Fibroblast of skin of abdomen (primary cell): ENCODE measurements at places on chromosomes 3 and 15.
A peak's percentile ranks its signal among the peaks of the same experiment; 100 is the strongest.

GRCh38 chr3:121663171-121663847 lies 2.6 kb upstream of the HCLS1 start:
- no peak for DNase-seq

DNA sequence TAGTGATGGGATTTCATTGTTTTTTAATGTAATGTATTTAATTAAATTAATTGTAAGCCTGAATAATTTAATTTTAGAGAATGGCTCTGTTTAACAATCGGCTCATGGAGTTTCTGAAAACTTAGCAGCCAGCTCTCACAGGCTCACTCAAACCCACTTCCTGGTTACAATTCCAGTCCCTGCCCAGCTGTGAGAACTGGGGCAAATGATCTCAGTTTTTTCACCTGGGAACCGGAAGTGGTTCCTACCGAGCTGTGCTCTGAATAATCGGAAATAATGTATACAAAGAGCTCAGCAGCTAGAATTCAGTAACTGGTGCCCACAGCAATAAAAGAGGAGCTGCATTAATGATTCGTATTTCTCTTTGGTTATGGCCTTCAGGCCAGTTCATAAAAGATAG lies 244.3 kb upstream of the MCTP2 start:
- DNase-seq = no peak

DNA sequence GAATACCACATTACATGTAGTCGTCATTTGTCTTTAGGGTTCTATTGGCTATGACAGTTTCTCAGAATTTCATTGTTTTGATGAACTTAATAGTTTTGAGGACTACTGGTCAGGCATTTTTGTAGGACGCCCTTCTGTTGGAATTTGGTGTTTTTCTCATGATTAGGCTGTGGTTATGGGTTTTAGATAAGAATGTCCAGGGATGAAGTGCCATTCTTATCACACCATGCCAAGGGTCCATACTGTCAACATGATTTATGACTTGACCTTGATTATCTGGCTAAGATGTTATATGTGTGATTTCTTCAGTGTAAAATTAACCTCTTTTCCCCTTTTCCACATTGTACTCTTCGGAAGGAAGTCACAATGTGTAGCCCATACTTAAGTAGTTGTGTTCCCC lies 135.3 kb downstream of the DIPK2A start:
- no peak for DNase-seq

- no peak for DNase-seq
These were observed 23.5 kb upstream of the CA12 start for GRCh38 chr15:63405159-63405558.

DNA sequence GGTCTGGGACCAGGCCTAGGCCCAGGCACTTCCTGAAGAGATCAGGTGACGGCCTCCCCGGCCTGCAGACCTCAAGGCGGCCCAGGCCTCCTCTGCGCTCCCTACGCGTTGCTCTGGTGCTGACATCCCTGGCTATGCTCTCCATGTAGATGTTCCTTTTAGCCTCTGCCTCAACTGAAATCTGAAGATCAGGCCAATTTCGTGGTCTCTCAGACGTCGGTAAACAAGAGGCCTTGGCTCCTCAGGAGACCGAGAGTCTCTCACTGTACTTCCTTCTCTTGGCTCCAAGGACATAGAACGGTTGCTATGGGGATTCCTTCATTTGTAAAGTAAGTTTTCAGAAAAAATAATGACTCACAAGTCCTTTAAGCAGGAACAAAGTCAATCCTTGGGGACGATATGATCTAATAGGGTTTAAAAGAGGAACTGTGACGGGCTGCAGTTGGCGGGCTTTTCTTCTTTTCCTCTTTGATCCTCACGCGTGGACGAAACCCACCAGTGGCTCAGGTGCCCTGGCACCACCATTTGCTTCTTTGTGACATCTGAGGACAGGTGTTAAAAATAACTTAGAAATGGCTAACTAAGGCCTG lies 55.6 kb upstream of the CGNL1 start:
- DNase-seq = no peak

GRCh38 chr3:43215663-43216275 lies 70.6 kb upstream of the SNRK start:
- DNase-seq = no peak

DNA sequence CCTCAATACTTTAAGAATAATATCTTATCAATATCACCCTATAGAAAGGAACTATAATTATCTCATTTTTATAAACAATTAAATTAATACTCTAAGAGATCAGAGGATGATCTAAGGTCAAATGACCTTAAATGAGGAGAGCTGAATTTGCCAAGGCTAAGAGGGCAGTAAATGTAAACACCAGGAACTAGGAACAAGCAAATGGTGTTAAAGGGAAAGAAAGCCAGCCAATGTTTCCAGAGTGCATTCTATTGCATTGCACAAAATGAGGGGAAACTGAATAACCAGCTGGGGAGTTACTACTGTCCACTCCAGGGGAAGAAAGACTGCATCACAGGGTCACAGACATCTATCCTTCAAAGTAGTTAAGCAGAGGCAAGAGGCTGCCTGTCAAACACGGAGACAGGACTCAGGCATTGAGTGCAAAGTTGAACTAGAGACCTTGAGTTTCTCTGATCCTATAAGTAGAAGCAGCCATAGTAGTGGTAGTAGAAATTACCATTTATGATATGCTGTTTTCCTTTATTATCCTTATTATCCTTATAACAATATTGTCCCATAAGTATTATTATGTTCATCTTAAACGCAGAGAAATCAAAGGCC lies 466.4 kb downstream of the MAGI1 start:
- no peak for DNase-seq

DNA sequence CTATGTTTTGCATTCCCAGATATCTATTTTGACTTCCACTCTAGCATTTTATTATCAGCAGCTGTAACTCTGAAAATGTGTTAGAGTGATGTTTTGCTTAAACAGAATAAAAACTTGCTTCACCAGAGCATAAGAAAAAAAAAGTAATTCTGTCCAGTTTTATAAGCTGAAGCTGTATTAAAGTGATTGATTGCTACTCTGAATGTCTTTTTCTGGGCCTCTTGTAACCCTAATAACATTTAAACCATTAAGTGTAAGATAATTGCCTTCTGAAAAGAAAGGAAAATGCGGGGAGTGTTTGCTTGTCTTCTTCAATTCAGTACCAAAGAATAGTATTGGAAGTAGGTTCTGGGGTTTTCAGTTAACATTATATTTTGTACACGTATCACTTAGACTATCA lies 57.9 kb upstream of the UBE2E1 start:
- DNase-seq = no peak

GRCh38 chr3:2525968-2526367 lies 427.3 kb downstream of the CNTN4 start:
- DNase-seq = no peak

GRCh38 chr15:71042356-71042922 lies 72.8 kb upstream of the THSD4 start:
- peak; percentile 64 for DNase-seq

DNA sequence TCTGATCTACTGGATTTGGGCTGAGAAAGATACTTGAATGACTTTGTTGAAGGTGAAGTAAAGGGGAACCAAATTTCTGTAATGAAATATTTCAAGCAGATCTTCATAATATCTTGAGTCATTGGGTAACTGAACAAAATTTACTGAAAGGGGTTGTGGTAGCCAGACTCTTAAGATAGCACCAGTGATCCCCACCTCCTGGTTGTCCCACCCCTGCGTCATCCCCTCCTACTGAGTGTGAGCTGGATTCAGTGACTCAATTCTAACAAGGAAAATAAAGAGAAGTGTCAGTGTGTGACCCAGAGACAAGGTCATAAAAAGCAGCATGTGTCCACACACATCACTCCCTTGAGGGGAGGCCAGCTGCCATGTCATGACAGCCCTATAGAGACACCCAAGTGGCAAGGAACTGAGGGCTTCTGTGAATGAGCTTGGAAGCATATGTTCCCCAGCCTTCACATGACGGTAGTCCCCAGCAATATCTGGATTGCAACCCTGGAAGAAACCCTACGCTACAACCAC lies 107.1 kb downstream of the MECOM start:
- DNase-seq = no peak

GRCh38 chr3:141409940-141410241 lies 41.6 kb downstream of the ZBTB38 start:
- no peak for DNase-seq

GRCh38 chr15:36175741-36176291 lies 403.6 kb upstream of the CDIN1 start:
- no peak for DNase-seq

GRCh38 chr3:43855674-43856299 lies 165.0 kb downstream of the ABHD5 start:
- peak; percentile 65 for DNase-seq

DNA sequence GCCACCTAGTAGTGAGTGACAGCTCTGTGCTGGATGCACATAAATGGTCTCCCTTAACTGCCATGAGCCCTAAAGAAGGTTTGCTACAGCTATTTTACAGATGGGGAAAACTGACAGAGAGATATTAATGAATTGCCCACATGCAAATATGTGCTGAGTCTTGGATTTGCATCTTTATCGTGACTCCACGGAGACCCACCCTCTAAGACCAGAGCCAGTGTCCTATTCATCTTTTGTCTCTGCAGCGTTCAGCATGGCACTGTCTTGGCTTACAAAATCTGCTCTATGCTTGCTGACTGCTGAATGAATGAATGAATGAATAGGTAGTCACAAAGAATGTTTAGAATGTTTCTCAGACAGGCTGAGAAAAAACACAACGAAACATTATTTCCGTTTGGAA lies 48.3 kb downstream of the BTD start:
- DNase-seq = no peak

DNA sequence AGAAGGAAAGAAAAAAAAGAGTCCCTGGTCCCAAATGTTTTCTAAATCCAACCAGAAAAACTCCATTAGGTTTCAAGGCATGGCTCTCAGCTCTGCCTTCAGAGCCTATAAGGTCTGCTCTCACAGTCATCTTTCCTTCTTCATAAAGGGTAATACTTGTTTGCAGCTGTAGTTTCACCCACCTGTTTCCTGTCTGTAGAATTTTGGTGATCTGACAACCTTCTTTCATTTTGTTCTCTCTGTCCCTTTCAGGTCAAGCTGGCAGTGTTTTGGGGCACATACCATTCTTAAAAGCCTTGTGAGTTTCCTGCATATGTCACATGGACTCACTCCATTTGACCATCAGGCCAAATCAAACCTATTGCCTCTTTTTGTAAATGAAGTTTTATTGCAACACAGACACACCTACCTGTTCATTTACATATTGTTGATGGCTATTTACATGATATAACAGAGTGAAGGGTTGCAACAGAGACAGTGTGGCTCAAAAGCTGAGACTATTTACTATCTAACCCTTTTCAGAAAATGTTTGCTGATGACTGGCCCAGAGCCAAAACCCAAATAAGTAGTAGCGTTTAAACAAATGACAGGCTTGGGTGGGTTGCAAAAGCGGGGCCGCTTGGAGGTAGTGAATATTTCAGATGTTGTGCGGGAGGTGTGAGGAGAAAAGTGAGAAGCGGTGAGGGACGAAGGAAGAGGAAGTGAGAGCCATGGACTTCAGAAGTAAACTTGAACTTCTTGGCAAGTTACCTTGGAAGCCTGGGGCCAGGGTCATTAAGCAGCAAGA lies 292.7 kb upstream of the PROK2 start:
- DNase-seq = no peak

DNA sequence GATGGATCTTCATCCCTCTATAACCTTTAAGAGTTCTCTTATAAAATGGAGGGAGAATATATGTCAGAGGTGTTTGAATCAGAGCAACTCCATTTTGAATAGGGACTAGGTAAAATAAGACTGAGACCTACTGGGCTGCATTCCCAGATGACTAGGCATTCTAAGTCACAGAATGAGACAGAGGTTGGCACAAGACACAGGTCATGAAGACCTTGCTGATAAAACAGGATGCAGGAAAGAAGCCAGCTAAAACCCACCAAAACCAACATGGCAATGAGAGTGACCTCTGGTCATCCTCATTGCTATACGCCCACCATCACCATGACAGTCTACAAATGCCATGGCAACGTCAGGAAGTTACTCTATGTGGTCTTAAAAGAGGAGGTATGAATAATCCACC lies 211.0 kb downstream of the GBE1 start:
- DNase-seq = no peak

GRCh38 chr3:38173834-38174418 lies 8.6 kb downstream of the OXSR1 start:
- no peak for DNase-seq

DNA sequence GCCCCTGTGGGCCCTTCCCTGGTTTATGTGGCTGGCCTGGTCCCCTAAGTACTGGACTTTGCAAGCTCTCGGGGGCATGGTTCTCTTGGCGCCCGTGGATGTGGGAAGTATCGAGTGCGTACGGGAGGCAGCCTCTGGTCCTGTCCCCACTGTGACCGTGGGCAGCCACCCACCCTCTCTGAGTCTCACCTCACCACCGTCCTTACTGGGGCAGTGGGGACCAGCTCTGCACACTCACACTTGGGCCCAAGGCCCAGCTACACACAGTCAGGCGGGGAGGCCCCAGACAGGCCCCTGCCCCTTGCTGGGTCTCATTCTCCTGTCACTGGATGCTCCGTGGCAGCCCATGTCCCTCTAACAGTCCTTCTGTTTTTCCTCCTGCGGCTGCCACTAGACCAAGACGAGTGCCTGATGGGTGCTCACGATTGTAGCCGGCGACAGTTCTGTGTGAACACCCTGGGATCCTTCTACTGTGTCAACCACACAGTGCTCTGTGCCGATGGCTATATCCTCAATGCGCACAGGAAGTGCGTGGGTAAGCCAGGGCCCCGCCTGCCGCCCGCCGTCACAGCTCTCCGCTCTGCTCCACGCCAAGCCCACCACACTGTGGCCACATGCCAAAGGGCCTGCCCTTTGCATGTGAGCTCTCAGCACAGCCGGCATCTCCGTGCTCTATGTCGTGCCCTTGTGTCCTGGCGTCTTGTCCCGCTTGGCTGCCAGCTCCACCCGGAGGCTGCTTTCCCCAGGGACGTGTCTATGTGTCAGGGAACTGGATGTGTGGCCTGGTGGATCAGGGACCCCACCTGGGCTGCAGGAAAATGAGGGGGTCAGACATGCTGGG lies 72.7 kb downstream of the FBLN2 start:
- DNase-seq = no peak

DNA sequence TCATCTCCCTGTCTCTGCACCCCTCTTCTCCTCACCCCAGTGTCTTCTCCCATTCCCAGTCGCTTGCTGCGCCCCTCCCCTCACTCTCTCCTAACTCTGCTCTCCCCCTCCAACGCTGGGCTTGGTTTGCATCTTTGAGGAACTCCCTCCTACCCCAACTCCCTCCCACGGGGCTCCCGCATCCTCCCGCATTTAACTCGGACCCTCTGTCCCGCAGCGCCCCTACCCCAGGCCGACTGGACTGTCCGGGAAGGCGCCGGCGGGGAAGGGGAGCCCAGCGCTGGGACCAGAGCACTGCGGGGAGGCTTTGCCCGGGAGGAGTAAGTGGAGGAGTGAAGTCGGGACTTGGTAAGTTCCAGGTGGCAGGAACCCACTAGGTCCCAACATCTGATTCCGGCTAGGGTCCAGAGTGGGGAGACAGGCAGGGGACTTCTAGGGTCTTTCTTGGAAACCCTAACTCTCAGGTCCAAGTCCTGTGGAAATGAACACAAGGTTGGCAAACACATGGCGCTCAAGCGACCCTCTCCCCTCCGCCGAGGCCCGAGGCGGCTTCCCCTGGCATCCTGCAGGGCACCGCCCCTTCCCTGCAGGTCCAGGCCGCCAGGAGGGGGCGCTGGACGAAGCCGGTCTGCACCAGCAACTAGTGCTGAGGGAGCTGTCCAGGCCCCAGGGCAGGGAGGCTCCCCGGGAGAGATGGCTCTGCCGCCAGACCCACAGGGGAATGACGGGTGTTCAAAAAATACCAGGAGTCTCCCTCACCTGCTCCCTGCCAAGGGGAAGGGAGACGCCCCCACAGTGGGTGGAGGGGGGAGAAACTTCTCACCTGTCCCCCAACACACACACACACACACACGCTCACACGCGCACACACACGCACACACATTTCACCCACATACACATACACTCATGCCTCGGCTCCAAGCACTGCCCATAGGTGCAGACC lies 53.2 kb downstream of the LHFPL4 start:
- DNase-seq = peak; percentile 44
